ENCODE measurements at places on chromosomes 1 and 21.

DNA sequence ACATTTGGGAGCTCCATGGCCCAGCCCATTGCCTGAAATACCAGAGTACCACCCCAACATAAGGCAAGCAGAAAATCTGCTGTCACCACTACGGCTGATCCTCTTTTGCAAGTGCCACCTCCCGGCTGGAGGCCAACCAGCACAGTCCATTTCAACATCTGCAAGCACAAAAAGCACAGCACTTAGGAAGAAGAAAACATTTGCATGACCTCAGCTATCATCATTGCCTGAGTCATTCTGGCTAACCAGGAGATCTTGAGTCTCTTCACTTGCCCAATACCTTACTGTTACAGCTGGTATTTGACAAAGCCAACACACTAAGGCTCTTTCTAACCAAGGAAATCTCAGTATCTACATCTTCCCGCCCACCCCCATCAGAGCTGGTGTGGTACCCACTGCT, 55.9 kb downstream of the NEK7 start:
- no peak for DNase-seq

- DNase-seq = no peak
These were observed 176.7 kb downstream of the TRIM33 start for GRCh38 chr1:114334297-114334696.

DNA sequence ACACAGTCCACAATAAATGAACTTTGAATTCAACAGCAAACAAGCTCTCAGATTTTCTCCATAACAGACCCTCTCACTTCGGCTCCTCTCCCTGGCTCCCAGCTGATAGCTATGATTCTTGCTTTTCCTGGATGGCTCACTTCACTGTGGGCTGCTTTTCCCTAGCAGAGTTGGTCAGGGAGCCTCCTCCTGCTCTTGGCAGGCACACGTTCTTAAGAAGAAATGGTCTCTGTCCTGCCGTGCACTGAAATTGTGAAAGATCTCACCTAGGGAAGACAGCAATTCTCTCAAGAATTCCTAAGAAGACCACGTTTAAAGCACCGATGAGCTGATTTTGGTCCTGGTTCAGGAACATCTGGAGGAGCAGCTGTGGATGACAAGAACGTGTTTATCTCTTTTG, 148.5 kb upstream of the KCNK2 start:
- DNase-seq = no peak

GRCh38 chr1:156910309-156910782, 10.1 kb upstream of the LRRC71 start:
- DNase-seq = peak; percentile 61

- no peak for DNase-seq
These were observed 14.9 kb upstream of the KCNK1 start for GRCh38 chr1:233598891-233599541.

GRCh38 chr1:10398278-10398733, 558 bp upstream of the PGD start:
- DNase-seq = no peak

DNA sequence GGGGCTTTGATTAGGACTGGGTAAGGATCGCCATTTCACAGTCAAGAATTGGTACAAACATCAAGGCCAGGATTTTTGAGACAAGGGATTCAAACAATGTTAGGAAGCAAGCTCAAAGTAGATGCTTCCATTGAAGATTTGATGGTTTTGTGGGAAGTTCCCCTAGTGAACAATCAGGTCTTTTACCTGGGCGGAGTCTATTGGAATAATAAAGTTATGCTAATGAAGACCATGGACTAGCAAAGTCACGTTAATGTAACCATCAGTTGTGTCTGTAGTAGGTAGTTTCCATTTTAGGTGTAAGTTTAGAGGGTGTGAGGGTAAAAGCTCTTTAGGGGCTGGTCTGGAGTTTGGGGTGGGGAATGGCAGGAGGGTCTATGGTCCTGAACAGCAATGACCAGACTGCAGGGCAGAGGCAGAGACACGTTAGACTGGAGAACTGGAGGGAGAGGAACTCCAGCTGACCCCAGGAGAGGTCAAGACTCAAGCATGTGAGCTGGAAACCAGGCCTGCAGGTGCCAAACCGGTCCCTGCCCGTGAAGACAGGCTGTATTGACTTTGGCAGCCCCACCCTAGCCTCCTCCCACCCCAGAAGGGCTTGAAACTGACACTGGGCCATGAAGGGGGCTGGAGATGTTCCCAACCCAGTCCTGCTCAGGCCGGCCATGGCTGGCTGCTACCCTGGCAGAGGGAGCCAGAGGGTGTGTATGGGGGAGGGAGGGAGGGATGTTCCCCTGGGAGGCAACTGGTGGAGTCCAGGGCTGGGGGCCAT, 36.0 kb upstream of the GPR37L1 start:
- no peak for DNase-seq

GRCh38 chr21:45029298-45029947, 45.0 kb upstream of the ADARB1 start:
- no peak for DNase-seq

- no peak for DNase-seq
These were observed 32.6 kb downstream of the RYR2 start for GRCh38 chr1:237074371-237075117.

Measured in stimulated activated CD4-positive, alpha-beta T cell treated with anti-CD3 and anti-CD28 coated beads, Interleukin-4, amount 100 ng/mL, for 4 hours (primary cell).